ENCODE measurements at places on chromosomes 3 and 15.

GRCh38 chr3:172096881-172097420, 57.6 kb downstream of the FNDC3B start:
- DNase-seq: no peak

- no peak for DNase-seq
Observed at GRCh38 chr15:50786438-50786837, 20.9 kb upstream of the SPPL2A start.

DNA sequence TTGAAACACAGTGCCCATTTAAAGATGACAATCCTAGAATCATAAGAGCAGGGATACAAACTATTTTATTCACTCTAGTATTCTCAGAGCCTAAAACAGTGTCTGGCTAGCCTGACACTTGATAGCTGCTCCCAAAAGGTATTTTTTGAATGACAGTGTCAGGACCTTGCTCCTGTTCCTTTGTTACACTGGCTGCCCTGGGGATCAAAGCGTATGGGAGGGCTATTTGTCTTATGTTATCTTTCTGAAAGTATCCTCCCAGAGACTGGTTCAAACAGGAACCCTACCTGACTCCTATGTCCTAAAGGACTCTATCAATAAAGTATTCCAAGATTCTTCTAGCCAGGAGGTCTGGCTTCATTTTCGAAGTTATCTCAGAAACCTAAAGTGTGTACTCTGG, 621.4 kb downstream of the FHIT start:
- DNase-seq: no peak

DNA sequence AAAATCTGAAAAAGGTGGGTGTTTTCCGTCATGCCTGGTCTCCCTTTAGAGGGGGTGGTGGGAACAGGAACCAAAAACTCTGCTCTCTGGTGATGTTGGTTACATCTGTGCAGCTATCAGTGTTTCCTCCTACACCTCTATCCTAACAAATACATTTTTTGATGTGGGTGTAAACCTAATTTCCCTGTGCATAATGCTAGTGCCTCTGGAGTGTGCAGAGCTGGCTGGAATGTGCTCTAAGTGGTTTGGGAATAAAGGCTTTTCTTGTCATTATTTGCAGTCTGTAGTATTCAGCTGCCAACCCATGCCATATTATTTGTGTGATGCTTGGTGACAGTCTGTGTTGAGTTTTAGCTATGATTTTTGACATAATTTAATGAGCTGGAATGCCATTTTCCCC, 547.6 kb downstream of the NLGN1 start:
- no peak for DNase-seq

DNA sequence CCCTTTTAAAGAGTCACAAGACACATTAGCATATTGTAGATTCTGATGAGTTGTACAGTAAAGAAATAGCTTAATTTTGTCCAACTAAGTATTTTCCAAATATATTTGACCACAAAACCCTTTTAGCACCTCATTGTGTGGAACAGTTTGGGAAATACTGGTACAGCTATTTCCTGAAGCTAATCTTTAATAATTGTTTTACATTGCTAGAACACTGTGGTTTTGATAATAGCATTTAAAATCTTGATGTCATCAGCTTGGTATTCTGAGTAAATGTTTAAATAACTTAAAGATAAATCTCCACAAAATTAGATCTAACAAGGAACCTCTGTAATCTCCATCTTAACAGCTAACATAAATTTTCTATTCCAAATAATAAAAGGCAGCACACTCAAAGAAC, 140.0 kb upstream of the MLF1 start:
- no peak for DNase-seq

DNA sequence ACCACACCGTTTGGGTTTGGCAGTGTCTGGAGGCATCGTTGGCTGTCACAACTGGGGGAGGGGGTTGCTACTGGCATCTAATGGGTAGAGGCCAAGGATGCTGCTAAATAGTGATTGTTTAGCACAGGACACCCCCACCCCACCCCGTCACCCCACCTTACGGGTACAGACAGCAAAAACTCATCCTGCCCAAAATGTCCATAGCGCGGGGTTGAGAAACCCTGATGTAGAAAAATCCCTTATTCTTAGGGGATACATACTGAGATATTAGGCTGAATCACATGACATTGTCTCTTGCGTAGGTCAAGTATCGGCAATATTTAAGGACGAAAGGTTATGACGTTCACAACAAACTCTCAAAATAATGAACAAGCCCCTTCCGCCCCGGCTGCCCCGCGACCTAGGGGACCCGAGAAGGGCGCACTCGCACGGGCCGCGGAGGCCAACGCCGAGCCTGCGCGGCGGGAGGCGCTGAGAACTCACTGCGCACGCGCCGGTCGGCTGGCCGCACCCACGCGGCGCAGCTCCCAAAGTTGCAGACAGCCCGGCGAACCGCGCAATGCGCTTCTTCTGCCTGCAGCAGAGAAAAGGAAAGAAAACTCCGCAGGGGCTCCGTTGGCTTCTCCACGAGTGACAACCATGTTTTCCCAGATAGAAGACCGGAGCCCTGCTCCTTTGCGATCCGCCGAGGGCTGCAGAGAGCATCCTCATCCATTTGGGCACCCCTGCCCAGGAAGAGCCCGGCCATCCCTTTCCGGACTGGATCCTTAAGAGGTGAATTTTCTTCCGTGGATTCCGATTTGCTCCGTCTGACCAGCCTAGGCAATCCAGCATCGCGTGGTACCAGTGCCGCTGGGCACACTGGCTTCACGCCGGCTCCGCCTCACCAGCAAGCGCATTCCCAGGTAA, 136.8 kb upstream of the CCDC54 start:
- peak; percentile 38 for DNase-seq
